ENCODE measurements at places on chromosomes 16 and 17.
A peak's percentile ranks its signal among the peaks of the same experiment; 100 is the strongest.

DNA sequence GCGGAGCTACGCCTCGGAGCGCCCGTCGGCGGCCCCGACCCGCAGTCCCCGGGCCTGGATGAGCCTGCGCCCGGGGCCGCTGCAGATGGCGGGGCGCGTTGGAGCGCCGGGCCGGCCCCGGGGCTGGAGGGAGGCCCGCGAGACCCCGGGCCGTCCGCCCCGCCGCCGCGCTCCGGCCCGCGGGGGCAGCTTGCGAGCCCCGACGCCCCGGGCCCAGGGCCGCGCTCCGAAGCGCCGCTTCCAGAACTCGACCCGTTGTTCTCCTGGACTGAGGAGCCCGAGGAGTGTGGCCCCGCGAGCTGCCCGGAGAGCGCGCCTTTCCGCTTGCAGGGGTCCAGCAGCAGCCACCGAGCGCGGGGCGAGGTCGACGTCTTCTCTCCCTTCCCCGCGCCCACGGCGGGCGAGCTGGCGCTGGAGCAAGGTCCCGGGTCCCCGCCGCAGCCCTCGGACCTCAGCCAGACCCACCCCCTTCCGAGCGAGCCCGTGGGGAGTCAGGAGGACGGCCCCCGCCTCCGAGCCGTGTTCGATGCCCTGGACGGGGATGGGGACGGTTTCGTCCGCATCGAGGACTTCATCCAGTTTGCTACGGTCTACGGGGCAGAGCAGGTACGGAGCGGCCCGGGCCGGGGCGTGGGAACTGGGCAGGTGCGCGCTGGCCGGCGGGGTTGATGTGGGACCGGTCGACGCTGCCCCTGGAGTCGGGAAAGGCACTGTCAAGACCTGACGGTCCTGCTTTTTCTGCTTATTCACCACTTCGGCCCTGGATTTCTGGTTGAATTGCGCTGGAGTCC lies 861 bp downstream of the RAB11FIP3 start:
- no peak for DNase-seq

GRCh38 chr17:83196024-83196365 lies 116.6 kb downstream of the METRNL start:
- DNase-seq = no peak

GRCh38 chr16:27823421-27823820 lies 240.1 kb downstream of the GSG1L start:
- DNase-seq = no peak

DNA sequence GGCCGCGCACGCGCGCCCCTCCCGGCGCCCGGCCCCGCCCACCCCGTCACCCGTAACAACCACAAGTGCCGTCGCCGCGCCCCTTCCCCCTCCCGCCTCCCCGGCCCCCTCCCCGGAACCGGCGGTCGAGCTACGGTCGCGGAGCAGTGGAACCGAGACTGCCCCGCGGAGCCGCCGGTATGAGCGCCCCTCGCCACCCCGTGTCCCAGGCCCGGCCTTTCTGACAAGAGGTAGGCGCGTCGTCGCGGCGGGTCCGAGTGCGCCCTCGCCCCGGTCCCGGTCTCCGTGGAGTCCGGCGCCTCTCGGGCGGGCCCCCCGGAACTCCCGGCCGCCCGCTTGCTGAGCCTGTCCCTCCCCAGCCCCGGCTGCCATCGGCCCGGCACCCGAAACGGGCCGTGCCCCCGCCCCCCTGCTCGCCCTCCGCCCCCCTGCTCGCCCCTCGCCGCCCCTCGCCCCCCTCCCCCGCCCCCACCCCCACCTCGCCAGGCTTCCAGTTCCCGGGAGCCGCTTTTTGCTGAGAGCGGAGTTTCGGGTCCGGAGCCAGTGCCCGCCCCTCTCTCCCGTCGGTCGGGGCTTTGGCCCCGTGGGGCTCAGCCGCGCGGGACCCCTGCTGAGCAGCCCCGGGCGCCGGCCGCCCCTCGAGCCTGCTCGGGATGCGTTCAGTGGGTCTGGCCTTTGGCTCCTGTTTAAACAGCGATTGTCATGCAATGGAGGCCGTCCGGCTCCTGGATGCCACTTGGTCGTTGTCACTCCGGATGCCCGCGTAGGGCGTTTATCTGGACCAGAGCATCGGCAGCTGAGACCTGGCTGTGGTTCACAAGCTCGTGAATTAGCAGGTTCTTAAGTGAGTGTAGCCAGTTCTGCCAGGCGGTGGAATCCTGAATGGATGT lies at the start of gene SEC14L1:
SEC14L1 (plus strand) TSS at position 92 of the 890 bp plus-strand sequence. CDS start 2,628 bp downstream, outside the sequence.
- DNase-seq = peak; percentile 29

DNA sequence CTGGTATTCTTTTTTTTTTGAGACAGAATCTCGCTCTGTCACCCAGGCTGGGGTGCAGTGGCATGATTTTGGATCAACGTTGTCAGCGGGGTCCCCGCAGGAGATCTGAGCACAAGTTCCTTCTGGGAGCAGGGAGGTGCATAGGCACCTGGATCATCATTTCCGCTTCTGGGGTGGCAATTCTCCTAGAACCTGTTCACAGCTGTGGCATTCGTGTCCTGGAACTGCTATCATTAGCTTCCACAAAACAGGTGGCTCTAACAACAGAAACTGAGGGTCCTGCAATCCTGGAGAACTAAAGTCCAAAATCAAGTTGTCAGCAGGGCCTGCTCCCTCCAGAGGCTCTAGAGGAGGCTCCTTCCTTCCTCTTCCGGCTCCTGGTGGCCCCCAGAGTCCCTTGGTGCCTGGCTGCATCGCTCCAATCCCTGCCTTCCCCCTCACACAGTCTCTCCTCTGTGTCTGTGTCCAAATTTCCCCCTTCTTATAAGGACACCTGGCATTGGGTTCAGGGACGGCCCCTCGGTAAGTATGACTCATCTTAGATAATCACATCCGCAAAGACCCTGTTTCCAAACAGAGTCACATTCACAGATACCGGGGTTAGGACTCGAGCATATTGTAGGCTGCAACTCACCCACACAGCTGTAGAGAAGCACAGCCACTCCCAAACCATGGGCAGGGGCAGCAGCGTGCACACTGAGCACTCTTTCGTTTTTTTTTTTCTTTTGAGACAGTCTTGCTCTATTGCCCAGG lies 43.5 kb upstream of the KLHDC4 start:
- DNase-seq = no peak

DNA sequence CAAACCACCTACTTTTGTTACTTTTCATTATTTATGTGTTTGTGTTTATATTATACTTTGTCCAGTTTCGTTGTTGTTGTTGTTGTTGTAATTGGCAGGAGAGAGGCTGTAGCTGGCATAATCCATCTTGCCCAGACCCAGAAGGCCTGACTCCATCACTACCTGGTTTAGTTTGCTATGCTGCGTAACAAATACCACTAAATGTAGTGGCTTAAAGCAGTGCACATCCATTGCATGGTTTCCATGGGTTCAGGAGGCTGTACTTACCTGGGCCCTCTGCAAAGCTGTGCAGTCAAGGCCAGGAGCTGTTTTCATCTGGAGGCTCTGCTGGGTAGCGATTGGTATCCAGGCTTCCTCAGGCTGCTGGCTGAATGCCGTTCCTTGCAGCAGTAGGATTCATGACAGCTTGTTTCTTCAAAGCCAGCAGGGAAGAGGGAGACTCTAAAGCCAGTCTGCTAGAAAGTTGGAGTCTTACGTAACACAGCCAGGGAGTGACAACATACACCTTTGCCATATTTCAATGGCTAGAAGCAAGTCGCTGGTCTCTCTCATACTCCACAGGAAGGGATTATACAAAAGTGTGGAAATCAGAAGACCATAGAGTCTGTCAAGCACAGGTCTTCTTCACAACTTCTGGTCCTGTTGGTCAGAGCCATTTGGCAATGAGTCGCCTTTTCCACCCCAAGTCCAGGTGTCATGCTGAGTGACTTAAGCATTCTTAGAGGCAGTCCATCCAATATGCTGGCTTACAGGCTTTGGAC lies 41.1 kb downstream of the TNRC6C start:
- no peak for DNase-seq

DNA sequence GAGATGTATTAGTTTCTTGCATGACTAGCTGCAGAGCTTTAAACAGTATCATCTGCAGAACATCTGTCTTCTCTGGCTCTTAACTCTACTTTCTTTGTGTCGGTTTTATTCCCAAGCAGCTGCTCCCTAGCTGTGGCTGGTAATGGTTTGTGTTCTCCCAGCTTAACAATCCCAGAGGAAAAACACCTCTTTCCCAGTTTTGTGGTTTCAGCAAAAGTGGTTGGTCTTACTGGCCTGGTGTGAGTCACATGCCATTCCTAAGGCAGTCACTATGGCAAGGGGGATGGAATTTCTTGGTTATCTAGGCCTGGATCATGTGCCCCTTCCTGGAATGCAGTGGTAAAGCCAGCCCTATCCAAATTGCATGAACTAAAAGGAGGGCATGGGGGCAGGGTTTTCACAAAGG lies 27.5 kb downstream of the OMG start:
- no peak for DNase-seq

- DNase-seq = no peak
Observed at GRCh38 chr16:59181821-59182420, 447.8 kb upstream of the GOT2 start.

GRCh38 chr17:6554871-6555330 lies 1.5 kb downstream of the PITPNM3 start:
- DNase-seq = no peak

DNA sequence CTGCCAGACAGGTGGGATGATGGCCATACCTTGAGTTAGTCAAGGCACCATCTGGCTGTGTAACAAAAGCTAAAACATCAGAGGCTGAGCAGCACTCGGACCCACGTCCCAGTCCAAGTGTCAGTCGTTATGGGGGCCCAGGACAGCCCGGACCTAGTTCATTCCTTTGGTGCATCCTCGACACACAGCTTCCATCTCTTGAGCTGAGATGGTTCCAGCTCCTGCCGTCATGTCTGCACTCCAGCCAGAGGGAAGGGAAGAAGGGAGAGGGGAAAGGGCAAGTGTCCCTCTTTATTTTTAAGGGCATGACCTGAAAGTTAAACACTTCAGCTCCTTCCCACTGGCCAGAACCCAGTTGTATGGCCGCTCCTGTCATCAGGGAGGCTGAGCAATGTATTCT lies 218.0 kb downstream of the SEC14L1 start:
- no peak for DNase-seq

- no peak for DNase-seq
Observed at GRCh38 chr16:2009164-2009711, 383 bp downstream of the ZNF598 start.

- DNase-seq = peak; percentile 93
Observed at GRCh38 chr16:23835390-23836077, at the start of gene PRKCB. TSS of gene PRKCB (plus strand) at chr16:23835983.

GRCh38 chr17:17059301-17059890 lies 17.1 kb downstream of the MPRIP start:
- DNase-seq = no peak

GRCh38 chr16:53515259-53515658 lies 12.2 kb upstream of the AKTIP start:
- DNase-seq = no peak

- no peak for DNase-seq
Observed at GRCh38 chr16:70651524-70651923, 5.2 kb downstream of the IL34 start.

GRCh38 chr17:48995304-48995973 lies 1.7 kb upstream of the IGF2BP1 start:
- DNase-seq = no peak
